Stimulated activated CD4-positive, alpha-beta T cell treated with anti-CD3 and anti-CD28 coated beads, Interleukin-1b, Interleukin-23, amount 100 ng/mL, for 48 hours (primary cell): ENCODE measurements at places on chromosomes 2 and 18.

DNA sequence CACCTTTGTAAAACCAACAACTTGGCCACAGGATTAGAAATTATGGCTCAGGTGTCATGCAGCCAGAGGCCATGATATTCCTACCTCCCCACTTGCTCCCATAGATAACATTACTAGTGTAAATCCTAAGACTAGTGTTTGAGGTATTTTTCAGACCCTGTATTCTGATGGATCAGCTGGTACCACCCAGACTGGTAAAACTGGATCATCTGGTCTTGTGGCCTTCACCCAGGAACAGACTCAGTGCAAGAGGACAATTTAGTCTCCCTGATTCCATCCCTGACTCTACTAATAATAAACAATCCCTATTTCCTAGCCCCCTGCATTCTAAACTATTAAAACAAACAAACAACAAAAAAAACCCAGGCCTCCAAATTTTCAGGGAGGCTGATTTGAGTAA lies 121.0 kb downstream of the ALPK2 start:
- no peak for DNase-seq

DNA sequence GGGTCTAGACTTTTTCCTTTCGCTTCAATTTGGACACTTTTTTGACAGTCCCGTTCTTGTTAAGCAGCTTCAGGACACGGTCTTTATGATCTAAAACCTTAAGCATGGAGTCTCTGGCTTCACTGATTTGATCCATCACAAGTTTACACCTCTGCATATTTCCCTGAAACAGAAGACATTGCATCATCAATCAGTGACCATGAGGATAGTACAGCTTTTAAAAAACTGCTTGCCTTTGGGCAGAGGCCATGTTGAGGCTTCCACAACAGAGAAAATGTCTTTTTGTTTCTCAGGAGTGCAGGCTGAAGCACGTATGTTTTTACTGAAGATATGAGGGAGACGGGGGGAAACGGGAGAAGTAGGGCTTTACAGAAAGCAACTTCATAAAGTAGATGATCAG lies 56.2 kb upstream of the AMMECR1L start:
- no peak for DNase-seq

DNA sequence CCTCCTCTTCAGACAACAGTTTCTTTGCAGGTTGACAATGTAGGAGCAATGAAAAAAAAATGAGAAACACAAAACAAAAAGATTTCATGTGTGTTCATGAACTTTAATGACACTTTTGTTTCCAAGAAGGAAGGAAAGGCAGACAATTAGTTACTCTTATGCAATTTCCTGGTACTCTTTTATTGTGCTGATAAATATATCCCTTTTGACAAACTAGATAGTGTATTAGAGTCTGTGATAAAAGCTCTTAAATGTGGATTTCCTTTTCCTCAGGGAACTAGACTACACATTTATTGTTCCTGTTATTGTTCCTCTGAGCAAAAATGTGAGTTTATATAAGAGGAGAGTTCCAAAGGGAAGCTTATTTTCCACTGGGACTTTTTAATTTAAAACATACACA lies 188.7 kb upstream of the NRXN1 start:
- DNase-seq, result no peak

- no peak for DNase-seq
Measured at GRCh38 chr2:121184248-121184862, 100.6 kb downstream of the TFCP2L1 start.

DNA sequence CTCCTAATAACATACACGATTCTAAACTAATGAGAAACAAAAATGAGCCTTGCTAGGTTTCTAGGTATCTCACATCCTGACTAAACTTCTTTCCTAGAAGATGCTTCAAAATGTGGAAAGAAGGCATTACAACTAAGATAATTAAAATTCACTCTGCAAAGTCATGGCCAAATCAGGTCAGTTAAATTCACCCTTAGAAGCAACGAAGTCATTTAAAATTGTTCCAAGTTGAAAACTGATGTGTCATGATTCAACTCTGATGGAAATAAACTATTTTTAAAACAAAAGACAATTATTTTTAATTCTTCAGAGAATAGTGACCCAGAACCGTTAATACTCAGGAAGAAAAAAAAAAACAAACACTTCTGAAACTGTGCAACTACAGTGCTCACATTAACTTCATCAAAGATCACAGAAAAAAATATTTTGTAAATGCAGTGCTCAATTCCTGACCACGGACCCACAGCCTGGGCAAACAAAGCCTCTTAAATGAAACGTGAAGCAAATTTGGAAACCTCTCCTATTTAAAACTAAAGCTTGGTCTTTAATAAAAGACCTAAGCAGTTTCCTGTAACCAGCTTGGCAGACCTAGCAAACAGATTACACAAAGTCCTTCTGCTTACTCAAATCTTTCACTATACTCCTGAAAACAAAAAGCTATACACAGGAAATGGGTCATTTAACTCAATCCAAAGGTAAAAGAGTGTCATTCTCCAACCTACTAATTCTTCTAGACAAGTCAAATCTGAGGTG lies 39.0 kb downstream of the CHN1 start:
- no peak for DNase-seq

GRCh38 chr2:240435948-240436682 lies 652 bp downstream of the GPC1 start:
- no peak for DNase-seq

DNA sequence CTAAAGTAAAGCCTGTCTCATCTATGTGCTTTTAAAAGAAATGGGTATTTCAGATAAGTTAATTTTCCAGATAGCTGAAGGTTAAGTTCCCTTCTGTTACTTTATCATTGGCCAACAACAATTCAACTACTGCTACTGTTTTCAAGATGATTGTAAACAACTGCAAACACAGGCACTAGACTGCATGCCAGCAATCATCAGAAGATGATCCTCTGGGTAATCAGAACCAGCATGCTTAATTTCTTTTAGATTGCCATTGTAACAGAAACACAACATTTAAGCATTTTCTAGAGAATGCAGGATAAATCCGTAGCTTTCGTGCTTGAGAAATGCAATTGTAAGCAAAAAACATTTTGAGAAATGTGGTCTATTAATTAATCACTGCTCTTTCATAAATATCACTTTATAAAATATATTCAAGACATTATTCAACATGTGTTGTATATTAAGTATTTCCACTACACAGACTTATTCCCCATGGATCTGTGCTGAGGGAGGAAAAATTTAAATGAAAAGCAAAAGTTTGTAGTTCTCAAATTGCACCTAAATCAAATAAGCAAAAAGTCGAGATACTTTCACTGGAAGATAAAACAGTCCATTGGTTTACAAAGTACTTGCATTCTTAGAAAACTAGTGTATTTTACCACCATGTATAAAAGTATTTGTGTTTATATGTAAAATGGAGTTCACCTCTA lies 133.7 kb downstream of the ATL2 start:
- DNase-seq, result no peak

GRCh38 chr18:6721755-6722154 lies 7.8 kb upstream of the ARHGAP28 start:
- DNase-seq, result no peak

DNA sequence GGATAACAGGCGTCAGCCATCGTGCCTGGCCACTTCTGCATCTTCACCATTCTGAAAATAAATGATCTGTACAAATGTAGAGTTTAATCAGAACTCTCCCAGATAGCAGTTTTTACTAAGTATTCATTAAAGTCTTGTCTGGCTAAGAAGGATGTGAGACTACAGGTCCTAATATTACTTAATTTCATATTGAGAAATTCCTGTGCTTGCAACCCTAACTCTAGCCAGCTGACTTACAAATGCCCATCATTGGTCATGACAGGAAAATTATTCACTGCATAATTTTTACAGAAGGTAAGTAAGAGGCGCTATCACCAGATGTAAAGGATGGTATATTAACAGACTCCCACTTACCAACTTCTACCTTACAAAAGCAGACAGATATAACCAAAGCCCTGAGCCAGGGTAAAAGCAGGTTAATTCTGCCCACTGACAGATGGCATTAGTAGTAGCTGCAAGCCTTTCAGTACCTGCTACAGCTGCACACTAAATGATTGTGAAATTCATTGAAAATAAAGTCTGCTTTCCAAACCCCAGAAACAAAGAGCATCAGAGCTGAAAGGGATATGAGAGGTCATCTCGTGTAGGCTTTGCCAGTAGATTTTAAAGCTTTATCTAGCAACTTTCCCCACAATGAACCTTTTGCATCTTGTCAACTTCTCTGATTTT lies 271.3 kb upstream of the STON1 start:
- DNase-seq, result no peak

GRCh38 chr18:50372743-50373142 lies 2.1 kb upstream of the SKA1 start:
- DNase-seq, result no peak

DNA sequence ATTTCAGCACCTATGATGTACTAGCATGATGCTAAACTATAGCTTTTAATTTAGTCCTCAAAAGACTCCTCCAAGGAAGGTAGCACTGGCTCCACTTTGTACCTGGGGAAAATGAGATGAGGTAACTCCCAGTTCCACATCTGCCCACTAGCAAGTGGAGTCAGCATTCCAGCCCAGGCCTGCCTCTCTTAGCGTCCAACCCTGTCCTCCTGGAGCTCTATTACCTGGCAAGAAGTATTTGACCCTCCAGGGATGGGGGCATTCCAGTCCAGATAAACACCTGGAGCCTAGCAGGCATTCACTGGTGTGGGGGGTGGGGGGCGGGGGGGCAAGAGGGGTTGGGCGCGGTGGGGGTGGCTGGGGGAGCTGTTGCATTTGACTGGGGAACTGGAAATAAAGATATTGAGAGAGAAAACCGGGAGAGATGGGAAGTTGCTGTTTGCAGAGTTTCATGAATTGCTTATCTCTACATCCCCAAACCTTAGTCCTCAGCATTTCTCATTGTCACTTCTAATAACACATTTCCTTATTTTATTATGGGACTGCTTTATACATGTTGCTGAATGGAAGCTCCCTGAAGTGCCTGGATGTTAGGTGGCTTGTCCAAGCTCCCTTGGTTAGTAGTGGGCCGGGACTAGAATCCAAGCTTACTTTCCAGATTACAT lies 22.0 kb upstream of the FZD5 start:
- DNase-seq, result no peak

- no peak for DNase-seq
Measured at GRCh38 chr2:112199188-112199587, 55.7 kb downstream of the ZC3H8 start.

GRCh38 chr2:27893006-27893405 lies 2.5 kb downstream of the BABAM2 start:
- no peak for DNase-seq

DNA sequence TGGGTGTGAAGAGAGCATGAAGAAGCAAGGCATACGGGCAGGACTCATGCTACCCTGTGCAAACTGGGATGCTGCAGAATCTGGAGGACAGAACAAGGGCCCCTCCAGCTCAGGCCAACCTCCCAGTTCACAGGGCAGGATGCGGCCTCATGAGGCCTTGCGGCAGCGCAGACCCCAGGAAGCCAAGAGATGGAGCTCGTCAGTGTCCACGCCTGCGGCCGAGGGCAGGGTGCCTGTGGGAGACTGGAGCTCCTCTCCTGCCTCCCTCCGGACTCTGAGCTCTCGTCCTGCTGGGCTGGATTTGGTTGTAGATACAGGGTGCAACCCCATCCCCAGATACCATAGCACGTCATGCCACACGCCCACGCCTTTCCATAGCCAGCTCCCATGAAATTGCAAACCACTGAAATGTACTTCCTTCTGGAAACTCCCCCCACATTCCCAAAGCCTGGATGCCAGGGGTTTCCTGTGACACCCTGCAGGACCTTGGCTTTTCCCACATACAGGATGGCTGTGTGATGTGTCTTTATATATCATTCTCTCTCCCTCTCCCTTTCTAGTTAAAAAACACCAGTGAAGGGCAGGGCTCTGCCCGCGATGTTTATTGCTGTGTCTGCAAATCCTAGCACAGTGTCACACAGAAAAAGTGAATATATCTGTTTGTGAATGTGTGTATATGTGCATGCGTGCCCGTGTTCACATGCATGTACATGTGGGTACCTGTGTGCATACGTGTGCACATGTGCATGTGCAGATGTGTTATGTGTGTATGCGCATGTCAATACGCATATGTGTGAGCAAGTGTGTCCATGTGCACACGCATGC lies 12.3 kb upstream of the SNTG2 start:
- no peak for DNase-seq

- DNase-seq, result peak; percentile 91
Measured at GRCh38 chr2:197198890-197199289, 111.7 kb downstream of the ANKRD44 start.

GRCh38 chr18:57982372-57983021 lies 61.5 kb upstream of the NEDD4L start:
- no peak for DNase-seq

DNA sequence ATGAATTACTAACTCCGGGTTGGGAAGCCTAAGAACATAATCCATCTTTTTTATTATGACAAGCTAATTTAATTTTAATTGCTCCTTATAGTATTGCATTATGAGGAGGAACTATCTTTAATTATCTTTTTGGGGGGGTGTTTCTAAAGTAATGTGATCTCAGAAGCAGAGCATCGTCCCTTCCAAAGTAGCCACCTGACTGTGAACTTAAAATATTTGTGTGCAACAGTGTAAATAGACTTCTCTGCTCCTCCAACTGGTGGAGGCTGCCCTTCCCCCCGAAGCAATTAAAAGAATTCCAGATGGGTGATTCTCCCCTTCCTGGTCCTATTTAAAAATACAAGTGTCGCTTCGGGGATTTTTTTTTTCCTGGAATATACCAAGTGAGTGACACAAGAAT lies 55.7 kb downstream of the TCF7L1 start:
- DNase-seq, result no peak

- no peak for DNase-seq
Measured at GRCh38 chr18:42064109-42064508, 109.1 kb downstream of the PIK3C3 start.
